ENCODE measurements at places on chromosomes 1 and 21.

- no peak for DNase-seq
Observed at GRCh38 chr1:1069711-1070676, 4.1 kb downstream of the RNF223 start.

GRCh38 chr1:47436304-47436978 is 1.4 kb upstream of the FOXD2 start:
- peak; percentile 23 for DNase-seq

- DNase-seq: no peak
Observed at GRCh38 chr21:33202464-33203363, 27.0 kb upstream of the IFNAR2 start.

GRCh38 chr1:155010211-155010918 is 7.8 kb downstream of the ZBTB7B start:
- DNase-seq: no peak

DNA sequence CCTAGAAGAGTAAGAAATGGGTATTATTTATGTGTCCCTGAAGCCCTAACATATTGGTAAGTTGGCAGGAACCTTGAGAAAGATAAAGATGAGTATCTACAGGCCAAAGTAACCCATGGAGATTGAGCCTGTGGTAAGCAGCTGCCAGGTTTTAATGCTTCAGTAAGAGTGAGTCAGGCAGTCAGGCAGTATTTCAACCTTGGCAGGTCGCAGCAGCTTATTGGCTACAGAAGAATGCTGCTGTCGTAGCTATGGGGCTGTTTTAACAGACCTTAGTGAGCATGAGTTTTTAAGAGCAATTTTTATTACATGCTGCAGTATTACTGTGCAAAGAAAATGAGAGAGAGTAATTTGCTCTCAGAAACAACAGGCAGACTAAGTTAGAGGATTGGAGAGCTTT is 10.3 kb upstream of the SLC30A10 start:
- no peak for DNase-seq

- DNase-seq: no peak
Observed at GRCh38 chr1:197441999-197442414, 174.0 kb downstream of the CRB1 start.

- no peak for DNase-seq
Observed at GRCh38 chr1:227330279-227331076, 12.2 kb upstream of the CDC42BPA start.

DNA sequence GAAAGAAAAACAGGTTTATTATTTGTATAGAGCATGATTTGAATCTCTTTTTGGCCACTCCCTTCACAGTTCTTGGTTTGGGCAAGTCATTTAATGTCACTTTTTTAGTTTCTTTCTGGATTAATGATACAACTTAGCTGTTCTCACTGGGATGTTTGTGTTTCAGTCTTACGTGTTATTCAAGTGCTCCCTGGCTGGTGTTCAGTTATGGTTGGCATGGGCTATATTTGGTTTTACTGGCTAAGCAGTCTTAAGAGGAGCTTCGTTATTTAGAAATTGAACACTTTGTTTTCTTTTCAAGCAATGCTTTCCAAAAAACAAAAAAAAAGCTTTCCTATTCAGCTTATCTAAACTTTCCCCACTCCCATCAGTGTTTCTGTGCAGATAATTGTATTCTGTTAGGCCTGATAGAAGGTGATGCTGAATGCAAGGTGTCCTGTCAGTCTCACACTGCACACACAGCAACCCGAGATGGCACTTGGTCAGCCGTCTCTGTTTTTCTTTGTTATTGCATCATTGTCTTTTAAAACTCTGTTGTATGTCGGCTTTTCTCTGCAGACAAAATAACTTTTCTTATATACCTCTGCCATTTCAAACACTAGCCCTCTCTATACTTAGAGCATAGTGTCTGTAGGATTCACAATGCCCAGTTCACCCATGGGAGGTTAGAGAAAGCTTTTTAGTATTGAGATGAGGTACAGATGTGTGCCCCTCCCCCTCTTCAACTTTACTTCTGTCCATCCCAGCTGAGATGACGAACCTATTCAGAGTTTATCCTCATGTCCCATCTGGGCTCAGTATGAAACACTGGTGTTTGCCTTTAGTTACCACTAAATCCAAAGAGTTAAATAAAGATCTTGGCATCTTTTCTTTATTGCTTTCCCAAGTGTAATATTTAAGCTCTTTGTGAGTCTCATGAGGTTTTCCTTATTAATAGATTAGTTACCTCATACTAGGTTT is 80.2 kb downstream of the VPS13D start:
- DNase-seq: no peak

GRCh38 chr1:203480525-203481084 is 5.0 kb downstream of the PRELP start:
- peak; percentile 39 for DNase-seq

GRCh38 chr1:164731161-164731876 is 172.3 kb downstream of the PBX1 start:
- no peak for DNase-seq

DNA sequence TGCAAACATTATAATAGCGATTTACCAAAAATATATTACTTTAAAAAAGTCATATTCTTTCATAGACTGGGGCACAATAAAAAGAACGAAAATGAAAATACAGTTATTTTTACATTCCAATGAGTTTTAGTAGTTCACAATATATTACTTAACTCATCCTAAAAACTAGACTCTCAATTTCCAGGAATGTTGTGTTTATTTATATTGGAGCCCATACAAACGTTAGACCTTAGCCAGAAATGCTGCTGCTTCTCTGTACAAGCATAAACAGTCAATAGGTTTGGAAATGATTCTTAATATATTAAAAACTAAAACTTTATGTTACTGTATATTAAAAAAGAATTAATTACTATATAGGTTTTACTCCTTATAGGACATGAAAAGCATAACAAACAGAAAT is 302.3 kb downstream of the BRINP3 start:
- no peak for DNase-seq

- no peak for DNase-seq
Observed at GRCh38 chr1:119329541-119330461, 38.8 kb upstream of the HAO2 start.

- no peak for DNase-seq
Observed at GRCh38 chr1:3061981-3062615, 6.9 kb upstream of the PRDM16 start.

DNA sequence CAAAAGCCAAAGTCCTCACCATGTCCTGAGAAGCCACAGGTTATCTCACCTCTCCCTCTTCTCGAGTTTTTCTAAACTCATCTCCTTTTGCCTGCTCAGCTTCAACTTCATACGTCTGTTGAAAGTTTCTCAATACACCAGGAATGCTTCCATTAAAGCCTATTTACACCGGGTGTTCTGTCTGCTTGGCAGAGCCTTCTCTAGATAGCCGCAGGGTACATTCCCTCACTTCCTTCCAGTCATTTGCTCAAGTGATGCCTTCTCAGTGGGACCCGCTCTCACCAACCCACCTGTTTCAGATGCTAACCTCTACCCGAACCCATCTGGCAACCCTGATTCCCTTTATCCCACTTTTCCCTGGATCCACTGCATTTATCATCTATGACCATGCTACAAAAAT is 257.0 kb upstream of the ADGRL2 start:
- DNase-seq: no peak

DNA sequence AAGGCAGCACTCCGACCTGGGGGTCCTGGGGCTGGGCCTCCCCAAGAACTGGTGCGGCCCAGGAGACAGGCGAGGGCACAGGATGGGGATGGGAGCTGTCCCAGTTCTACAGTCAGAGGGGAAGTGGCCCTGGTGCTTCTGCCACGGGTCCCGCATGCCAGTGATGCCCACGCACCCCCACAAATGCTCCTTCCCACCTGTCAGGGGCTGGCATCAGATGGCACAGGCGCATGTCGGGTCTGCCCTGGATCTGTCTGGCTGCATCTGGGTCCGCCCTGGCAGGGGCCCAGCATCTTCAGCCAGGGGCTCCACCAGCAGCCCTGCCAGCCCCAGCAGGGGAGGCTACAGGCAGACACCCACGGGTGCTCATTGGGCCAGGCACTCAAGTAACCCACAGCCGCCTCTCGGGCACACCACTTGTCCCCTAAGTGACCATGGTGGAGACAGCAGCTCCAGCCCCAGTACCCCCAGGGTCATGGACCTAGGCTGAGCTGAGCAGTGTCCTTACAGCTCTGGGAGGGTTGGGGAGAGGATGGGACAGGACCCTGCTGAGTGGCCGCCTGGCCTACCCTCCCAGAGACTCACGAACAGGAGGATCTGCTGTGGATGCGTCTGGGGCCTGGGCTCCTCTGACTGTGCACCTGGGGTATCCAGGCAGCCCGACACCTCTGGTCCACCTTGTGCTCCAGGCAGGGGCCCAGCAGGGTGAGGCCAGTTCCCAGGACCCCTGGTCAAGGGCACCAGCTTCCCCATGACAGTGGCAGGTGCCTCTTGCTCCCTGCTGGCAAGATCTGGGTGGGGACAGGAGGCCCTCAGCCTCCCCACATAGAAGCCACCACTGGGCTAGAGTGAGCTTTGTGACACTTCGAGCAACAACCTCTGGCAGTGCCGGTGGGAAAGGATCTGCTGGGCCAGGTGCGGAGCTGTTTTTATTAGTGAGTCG is 5.4 kb downstream of the SMIM1 start:
- DNase-seq: no peak

- no peak for DNase-seq
Observed at GRCh38 chr21:31418377-31419001, 74.4 kb upstream of the TIAM1 start.

DNA sequence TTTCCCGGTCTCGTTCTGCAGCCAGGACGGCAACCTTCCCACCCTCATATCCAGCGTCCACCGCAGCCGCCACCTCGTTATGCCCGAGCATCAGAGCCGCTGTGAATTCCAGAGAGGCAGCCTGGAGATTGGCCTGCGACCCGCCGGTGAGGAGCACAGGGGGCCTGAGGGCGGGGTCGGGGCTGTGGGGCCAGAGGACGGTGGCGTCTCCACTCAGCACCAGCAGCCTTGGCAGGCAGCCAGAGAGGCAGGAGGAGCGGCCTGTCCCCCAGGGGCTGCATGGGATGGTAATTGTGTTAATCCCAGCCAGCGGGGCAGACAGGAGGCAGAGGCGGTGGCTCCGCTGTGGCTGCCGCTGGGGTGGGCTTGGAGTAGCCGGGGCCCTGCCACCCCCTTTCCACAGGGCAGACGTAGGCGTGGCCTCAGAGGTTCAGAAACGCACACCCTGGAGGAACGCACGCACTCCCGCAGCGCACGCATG is 12.1 kb downstream of the SAMD11 start:
- DNase-seq: no peak

DNA sequence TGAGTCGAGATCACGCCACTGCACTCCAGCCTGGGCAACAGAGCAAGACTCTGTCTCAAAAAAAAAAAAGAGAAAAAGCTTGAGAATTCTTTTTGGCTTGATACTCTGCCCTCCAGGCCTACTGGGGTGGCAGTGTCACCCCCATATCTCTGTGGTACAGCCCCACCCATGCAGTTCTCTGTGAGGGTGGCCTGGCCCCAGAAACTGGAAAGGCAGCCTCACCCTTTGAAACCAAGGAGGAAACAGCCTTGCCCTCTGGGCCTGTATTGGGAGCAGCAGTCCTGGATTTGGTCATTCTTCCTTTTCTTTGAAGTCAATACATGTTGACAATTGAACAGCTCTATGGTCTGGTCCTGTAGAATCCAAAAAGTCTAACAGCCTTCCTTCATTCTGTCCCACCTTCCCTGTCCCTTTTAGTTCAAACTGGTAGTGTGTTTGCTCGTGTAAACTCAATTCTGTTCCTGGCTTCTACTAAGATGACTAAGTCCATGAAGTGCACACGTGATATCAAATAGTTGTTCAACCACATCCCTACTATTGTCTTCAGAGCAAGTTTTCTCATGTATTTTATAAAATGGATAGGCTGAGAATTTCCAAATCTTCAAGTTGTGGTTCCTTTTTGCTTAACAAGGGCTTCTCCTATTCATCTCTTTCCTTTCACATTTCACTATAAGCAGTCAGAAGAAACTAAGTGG is 13.2 kb downstream of the ST7L start:
- DNase-seq: no peak

DNA sequence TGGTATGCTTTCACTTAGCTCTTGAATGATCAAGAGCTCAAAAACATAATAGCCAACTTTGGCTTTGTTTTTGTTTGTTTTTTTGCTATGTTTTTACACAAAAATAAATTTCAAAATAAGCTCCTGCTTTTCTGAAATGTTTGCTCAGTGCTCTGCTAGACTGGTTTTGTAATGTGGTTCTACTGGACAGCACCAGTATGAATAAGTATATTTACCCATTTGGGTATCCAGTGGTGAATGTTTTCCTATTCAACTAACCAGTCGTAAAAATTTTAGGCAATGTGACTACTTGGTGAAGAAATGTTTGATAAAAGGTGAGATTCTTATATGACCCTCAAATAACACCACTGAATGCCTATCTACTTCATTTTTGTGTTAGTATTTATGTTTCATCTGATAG is 308.6 kb downstream of the PTPRC start:
- DNase-seq: no peak

DNA sequence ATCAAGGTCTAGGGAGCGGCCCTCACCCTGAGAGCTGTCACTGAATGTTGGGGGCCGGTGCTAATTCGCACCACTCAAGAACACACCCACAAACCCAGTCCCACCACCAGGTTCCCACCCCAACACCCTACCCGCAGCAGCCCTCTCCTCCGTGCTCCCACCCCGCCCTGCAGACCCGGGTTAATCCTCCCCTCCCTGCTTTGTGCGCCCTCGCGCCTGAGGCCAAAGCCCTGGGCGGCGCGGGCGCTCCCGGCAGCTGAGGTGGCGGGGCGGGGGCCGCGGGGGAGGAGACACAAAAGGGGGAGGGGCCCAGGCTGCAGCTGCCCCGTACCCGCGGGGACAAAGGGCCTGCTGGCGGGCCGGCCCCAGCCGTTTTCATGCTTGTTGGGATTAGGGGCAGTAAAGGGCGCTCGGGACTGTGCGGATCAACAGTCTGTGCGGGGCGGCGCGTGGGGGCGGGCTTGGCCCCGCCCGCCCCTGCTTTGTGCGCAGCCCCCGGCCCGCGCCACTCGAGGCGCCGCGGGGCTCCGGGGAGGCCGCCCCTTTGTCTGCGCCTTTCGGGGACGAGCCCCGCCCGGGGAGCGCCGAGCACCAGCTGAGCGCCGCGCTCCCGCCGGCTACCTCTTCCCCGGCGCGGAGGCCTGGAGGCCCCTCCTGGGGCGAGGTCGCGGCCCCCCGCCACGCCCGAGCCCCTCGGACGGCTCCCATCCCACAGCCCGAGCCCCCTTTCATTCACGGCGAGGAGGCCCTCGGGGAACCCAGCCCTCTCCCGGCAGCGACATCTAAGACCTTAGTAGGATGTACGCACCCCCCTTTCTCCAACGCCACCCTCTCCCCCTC is 10.9 kb downstream of the C1orf216 start:
- DNase-seq: no peak

GRCh38 chr1:160837558-160838205 is 25.0 kb downstream of the CD244 start:
- DNase-seq: peak; percentile 66

DNA sequence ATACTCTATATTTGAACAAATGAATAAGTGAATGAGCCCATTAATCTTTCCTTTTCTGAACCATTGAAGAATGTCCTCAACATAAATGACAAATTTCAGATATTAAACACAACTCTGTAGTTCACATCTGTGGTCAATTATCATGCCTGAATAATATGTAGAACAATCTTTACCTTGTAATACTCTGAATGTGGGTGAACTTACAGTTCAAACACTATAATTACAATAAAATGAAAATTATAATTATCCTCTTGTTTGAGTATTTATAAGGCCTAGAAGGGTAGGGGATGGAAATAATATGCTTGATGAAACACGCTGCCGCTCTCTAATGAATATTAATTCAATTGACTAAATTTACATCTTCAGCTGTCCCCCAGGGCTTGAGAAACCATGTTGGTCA is 8.7 kb upstream of the SFPQ start:
- DNase-seq: no peak
